ENCODE measurements at places on chromosomes 5 and 9. TPM values are rescaled to one million over a fixed set of nuclear protein-coding genes. Genes with fewer than 3 reads are reported as not detected.

GRCh38 chr5:51829230-51829629, 446.0 kb downstream of the ISL1 start:
- no peak for DNase-seq

Gene GFI1B
- total RNA-seq: not detected

- DNase-seq: no peak
These were observed 205.0 kb upstream of the DMRTA1 start for GRCh38 chr9:22241611-22242010.

- no peak for DNase-seq
These were observed 19.7 kb downstream of the NAA35 start for GRCh38 chr9:85960688-85961093.

Gene CDKN2B
- total RNA-seq: 6.1 TPM

GRCh38 chr9:120868676-120869359, 8.2 kb downstream of the PHF19 start:
- DNase-seq: peak; percentile 97

DNA sequence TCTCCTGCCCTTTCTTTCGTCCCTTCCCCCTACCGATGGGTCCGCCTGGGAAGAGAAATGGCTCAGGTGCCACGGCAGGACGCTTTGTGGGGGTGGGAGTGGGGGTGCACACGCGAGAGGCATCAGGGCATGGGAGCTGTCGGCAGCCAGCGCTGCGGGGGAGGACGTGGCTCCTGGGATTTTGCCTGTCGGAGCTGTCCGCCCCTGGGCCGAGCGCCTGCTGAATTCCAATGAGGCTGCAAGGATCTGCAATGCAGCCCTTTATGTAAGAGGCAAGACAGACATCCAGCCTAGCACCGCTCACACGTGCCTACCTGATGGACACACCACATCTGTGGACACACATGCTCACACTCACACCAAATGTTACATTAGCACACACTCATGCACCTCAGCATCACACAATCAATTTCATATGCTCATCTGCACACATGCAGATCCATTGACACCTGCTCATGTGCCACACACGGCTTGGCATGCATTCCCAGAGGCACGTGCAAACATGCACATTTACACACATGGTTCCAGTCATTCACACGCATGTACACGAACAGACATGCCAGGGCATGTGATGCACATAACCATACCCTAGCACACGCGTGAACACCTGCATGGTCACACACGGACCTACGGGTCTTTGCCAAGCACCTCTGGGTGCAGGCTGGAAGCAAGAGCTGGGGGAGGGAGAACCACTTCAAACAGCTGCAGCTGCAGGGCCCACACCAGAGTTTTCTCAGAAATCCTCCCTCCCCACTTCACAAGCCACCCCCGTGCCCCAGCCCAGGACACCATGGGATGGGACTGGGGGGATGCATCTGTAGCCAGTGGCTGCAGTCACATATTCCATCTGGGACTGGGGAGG, 1.4 kb downstream of the GRIN1 start:
- no peak for DNase-seq

- DNase-seq: no peak
These were observed 270.2 kb upstream of the DAPK1 start for GRCh38 chr9:87227456-87227855.

Gene ADAMTSL2
- 8.8 TPM for total RNA-seq

Gene TMEM174
- not detected for total RNA-seq

GRCh38 chr5:6391151-6391550, 12.8 kb upstream of the MED10 start:
- DNase-seq: no peak

DNA sequence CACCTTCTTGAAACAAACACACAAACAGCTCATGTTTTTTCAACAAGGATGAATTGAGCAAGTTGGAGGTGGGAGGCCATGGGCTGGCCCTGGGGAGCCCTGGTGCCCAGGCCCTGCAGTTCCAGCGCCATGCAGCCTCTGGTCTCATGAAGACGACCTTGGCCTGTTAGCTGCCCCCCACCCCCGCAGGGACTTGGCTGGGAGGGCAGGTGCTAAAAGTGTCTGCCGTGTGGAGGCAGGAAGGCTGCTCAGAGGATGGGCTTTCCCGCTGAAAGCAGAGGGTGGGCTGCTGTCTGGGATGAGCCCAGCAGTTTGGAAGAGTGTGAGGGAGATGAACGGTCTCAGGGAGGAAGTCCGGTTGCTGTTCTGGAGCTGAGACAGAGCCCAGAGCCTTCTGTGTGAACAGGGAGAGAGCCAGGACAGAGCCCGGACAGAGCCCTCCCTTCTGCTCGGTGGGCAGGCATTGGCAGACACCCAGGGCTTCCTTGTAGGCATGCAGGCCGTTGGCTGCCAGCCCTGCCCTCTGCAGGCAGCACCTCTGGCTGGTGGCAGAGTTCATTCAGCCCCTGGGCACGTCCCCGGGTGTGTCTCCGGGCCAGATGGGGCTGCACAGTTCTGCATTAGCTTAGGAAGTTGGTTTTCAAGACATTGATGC, 18.7 kb downstream of the ROPN1L start:
- no peak for DNase-seq

Gene CD180
- 2.1 TPM for total RNA-seq

Gene CDH6
- total RNA-seq: 3.4 TPM

GRCh38 chr5:134438721-134439123, 27.0 kb upstream of the CDKN2AIPNL start:
- DNase-seq: no peak

Gene PCDHGA10
- total RNA-seq: 7.4 TPM

DNA sequence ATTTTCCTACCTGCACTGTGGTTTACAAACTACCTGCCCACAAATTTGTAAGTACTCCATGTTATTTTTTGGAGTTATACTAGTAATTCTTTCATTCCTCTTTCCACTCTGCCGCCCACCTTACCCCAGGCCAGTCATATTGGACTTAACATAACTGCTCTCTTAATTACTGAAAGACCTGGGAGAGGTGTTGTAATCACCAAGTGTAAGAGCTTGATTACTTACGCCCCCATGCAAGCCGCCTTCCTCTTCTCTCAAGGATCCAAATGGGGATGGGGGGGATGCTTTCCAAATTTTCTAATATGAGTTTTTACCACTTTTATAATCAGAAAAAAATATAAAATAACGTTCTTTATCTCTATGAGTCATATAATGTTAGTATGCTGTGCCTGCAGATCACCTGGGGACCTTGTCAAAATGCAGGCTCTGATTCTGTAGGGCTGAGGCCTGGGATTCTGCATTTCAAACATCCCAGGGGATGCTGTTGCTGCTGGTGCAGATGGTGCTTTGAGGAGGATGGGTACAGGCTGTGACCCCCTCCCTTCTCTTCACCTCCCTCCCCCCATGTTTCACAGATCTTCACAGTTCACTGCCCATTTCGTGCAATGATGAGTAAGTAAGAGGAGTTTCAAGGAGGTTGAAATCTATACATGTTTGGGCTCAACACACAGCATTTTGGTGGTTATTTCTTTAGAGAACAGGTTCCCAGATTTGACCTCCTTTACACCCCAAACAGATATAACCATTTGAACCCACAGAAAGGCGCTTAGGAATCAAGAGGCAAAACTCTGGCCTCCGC, 87.3 kb downstream of the SEC61B start:
- no peak for DNase-seq

Gene QRFP
- total RNA-seq: not detected

- peak; percentile 60 for DNase-seq
These were observed 45.5 kb downstream of the SH3RF2 start for GRCh38 chr5:145981589-145982571.

Gene OR2Y1
- total RNA-seq: not detected

- no peak for DNase-seq
These were observed at the start of gene ACOT12 for GRCh38 chr5:81393783-81394718. Gene ACOT12, minus strand, starts transcription at chr5:81394134. Its CDS starts 20 bp downstream, at chr5:81394114.

- DNase-seq: no peak
These were observed 500.7 kb downstream of the CDH12 start for GRCh38 chr5:22352493-22352892.

DNA sequence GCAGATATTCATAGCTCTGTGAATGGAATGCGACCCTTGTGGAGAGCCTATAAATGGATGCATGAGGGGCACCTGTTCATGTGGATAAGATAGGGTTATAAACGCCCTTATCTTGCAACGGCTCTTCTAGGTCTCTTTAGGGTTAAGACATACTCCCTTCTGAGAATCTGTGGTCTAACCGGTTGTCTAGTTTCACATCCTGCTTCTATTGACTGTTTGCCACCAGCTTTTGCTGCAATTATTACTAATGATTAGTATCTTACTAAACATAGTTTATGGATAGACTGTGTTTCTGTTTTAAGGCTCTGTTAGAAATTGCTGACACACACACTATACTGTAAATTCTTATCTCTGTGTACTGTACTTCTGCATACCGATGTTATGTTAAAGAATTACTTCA, 198.9 kb upstream of the CYLC2 start:
- DNase-seq: no peak

GRCh38 chr5:143683459-143683858, 128.5 kb upstream of the HMHB1 start:
- no peak for DNase-seq

GRCh38 chr5:102918986-102919610, 164.0 kb downstream of the PAM start:
- DNase-seq: no peak

GRCh38 chr9:96222132-96222531, 79.8 kb downstream of the HSD17B3 start:
- DNase-seq: no peak

DNA sequence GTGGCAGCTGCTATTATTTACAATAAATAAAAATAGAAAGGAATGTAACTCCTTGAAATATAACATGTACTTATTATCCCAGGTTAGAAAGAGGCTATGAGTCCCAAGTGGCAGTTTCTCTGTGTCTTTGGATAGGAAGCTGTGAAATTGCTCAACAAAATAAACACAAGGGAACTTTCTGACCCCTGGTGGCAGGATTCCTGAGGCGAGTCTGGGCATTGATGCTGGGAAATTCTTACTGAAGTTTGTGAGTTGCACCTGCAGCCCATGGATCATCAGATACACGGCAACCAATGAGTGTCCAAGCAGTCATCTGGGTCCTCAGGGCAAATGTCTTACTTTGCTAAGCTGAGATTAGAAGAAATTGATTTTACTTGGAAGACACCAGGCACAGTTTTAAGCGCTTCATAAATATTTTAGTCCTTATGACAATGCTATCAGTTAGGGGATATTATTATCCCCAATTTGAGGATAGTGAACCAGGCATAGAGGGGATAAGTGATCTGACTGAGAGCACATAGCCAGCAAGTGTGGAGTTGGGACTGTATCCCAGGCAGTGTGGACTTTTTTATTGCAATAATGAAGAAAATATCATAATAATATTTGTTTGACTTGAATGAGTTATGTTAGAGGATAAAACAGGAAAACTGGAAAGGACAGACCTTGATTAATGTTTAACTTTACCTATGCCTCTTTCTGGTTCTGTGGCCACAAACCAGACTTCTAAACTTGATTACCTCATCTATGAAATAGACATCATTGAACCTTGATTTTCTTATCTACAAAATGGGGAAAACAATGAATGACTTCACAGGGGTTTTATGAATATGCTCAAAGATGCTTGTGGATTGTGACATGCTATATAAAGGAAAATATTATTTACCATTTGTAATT, 265.5 kb upstream of the ADAMTSL1 start:
- DNase-seq: no peak

DNA sequence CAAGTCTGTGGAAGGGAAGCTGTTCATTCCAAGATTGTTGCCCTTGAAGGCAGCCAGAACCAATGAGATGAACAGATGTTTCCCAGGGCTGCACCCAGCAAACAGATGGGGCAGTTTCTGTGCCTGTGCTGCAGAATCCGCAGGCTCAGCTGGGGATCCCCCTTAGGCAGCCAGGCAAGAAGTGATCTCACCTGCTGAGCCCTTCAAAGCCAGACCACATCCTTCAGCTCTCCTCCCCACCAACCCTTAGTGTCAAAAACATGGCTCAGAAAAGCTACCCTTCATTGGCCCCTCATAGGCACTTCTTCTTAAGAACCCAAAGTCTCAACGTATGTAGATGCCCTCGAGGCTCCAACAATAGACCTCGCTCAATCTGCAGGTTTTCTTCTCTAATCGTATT, 626.7 kb downstream of the CCDC171 start:
- no peak for DNase-seq

GRCh38 chr9:93295031-93295430, 111.1 kb downstream of the WNK2 start:
- DNase-seq: no peak

Gene EDIL3
- total RNA-seq: 6.8 TPM

GRCh38 chr5:83750749-83751148, 30.1 kb upstream of the HAPLN1 start:
- DNase-seq: no peak

Gene FBXL17
- 27.1 TPM for total RNA-seq

DNA sequence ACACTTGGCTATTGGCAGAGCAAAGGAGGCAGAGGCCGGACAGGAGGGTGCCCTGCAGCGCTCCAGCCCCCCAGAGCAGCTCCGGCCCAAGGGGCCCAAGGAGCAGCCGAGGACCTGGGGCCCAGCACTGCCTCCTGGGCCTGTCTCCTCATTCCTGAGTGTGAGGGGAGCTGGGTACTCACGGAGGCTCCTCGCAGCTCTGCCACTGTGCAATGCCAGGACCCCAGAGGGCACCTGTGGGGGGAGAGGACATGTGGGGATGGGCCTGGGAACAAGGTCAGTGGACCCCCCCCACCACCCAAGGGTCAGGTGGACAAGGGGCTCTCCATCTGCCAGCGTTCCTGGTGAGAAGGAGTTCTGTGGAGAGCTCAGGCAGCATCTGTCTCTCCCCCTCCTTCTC, 192.6 kb upstream of the PPP1R26 start:
- no peak for DNase-seq

Gene C9orf153
- 0.36 TPM for total RNA-seq

DNA sequence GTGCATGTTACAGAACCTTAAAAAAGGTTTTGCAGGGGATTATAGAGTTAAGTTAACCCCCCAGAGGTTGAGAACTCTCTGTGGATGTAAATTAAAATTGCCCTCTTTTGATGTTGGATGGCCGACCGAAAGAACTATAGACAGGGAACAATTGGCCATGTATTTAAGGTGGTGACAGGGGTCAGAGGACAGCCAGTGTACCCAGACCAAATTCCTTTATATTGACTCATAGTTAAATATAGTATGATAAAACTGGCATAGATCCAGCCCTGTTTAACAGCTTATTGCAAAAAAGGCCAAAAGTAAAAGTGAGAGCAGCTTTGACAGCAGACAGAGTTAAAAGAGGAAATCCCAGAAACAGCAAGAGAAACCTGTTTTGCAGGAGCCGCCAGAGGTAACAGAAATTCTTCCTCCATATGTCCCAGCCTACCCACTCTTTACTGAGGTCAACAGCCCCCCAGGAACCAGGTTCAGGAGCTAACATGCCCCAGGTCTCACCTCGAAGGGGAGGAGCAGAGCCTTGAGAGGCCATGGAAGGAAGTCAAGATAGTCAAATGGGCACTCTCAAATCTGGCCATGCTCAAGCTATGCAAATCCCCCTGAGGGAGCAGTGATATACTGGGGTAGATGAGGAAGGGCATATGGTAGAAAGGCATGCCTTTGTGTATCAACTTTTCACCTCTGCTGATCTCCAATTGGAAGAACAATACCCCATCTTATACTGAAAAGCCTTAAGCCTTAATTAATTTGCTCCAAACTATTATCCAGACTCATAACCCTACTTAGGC, 156.4 kb upstream of the COX7C start:
- DNase-seq: peak; percentile 59

GRCh38 chr5:149005077-149005892, 57.6 kb downstream of the SH3TC2 start:
- DNase-seq: no peak

- DNase-seq: no peak
These were observed 99.4 kb downstream of the INIP start for GRCh38 chr9:112618385-112619009.

- no peak for DNase-seq
These were observed 36.2 kb downstream of the PHAX start for GRCh38 chr5:126636956-126637355.
